ENCODE measurements at places on chromosomes 1 and 21. TPM values are rescaled to one million over a fixed set of nuclear protein-coding genes. Genes with fewer than 3 reads are reported as not detected.

The KCNT2 gene
- 1.4 TPM for polyA plus RNA-seq

The CLDN14 gene
- not detected for polyA plus RNA-seq

The CRYAA gene
- not detected for polyA plus RNA-seq

- no peak for DNase-seq
These were observed 1.1 kb upstream of the RPRD2 start for GRCh38 chr1:150362721-150363425.

- no peak for DNase-seq
These were observed 36.6 kb upstream of the KCTD3 start for GRCh38 chr1:215530401-215530984.

GRCh38 chr1:192879406-192879805, 70.6 kb downstream of the RGS2 start:
- no peak for DNase-seq

- no peak for DNase-seq
These were observed 26.1 kb downstream of the CACNA1S start for GRCh38 chr1:201085902-201086735.

The PCAT6 gene
- 3.2 TPM for polyA plus RNA-seq

DNA sequence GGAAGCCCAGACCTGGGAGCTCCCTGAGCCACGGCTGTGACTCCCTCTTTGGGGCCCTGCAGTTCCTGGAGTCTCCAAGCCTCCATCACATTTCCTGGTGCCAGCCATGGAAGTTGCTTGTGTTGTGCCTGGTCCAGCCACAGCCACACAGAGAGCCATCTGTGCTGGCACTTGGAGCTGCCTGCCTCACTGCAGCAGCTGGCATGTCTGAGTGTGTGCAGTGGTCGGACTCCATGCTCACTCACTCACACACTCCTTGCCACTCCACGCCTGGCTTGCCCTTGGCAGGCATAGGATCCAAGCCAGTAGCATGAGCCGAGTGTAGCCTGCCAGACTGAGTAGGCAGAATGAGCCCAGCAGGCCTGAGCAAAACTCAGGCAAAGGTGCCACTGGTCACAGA, 516.3 kb upstream of the BEND5 start:
- DNase-seq = no peak

- no peak for DNase-seq
These were observed 1.3 kb downstream of the SIPA1L2 start for GRCh38 chr1:232628335-232629249.

DNA sequence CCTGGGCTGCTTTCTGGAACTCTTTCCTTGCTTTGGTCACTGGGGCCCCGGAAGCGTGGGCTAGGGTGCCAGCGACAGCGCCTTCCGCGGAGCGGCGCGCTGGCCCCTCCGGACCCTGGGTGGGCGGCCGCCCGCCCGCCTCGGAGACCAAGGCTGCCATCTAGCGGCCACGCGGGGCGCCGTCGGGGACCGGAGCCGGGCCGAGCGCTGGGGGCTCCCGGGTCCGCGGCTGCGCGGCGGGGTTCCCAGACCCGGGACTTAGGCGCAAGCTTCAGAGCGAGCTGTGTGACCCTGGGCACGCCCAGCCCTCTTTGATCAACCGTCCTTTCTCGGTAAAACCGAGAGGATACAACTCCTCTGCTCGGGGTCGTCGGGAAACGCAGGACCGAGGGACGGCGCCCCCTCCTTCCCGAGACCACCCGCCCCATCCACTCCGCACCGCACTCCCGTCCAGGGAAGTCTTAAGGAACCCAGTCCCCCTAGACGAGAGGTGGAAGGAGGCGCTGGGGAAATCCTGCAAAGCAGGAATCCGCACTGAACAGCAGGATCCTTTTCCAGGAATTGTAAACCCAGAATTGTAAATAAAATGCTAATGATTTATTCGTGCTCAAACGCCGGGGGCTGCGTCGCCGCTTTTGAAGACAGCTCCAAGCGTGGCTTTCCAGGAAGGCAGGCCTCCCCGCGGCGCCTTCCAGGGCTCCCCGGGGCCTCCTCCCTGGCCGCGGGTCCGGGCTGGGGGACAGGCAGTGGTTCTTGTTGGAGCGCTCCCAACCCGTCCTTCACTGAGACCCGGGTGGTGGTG, 41.2 kb downstream of the RRAGC start:
- no peak for DNase-seq
